ENCODE measurements at places on chromosomes 1 and 21.

GRCh38 chr1:73887412-73887811 is 310.6 kb downstream of the LRRIQ3 start:
- no peak for DNase-seq

DNA sequence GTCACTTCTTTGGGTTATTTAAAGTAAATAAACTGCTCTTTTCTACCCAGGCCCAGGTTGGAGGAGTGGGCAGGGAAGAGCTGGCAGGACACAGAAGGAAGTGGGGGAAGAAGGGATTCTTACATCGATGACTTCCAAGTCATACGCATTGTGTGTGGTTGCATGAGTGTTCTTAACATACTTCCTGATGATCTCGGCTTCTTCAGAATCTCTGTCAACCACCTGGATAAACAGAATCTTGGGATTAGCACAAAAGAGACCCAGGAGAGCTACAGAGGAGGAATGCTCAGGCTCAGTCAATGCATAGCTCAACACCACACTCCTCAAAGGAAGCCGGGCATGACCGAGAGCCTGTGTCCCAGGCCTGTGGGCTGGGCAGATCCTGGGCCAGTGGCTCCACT is 42.1 kb downstream of the PARP1 start:
- DNase-seq, result no peak

- DNase-seq, result no peak
Measured at GRCh38 chr1:21865609-21865942, 53.5 kb downstream of the LDLRAD2 start.

DNA sequence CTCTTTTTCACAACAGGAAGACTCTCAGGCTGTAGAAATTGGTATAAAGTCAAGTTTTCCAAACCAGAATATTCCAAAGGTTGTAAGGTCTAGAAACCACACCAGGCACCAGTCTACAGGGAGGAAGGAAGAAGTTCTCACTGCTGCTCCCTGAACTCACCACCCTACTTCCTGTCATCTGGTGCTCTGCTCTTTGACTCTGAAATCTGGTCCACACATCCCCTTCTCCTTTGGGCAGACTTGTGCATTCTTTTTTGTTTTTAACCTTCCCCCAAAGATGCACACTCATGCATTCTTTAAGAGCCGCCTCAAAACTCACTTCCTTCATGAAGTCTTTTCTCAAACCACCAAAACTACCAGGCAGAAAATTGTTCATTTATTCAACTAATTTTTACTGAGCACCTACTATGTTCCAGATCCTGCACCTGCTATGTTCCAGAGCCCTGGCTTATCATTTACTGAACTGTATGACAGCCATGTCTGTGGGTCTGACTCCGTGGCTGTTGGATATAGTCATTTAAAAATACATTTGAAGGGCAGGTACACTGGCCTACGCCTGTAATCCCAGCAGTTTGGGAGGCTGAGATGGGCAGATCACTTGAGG is 30.1 kb upstream of the EPS15 start:
- no peak for DNase-seq

- no peak for DNase-seq
Measured at GRCh38 chr1:231171623-231172197, 9.9 kb downstream of the TRIM67 start.

- DNase-seq, result no peak
Measured at GRCh38 chr1:7983086-7983778, 21.7 kb downstream of the PARK7 start.

- no peak for DNase-seq
Measured at GRCh38 chr1:108646648-108647269, 14.1 kb downstream of the HENMT1 start.

DNA sequence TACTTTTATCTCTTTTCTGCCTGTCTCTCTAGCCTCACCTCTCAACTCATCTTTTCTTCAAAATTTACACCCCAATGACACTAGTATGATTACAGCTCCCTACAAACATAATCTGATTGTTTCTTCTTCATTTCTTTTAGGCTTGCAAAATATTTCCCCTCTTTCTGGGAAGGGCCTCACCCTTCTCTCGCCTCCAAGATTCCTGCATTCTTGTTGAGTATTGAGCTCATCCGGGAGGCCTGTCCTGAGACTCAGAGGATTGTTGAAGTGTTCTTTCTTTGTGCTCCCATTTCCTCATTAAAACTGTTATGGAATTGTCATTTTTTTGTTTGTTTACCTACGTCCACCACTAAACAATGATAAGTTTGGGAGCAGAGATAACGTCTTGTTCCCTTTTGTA is 99.1 kb upstream of the CHRM3 start:
- DNase-seq, result no peak

Measured in GOT3 (cell line).